ENCODE measurements at places on chromosomes 11 and 22. TPM values are rescaled to one million over a fixed set of nuclear protein-coding genes. Genes with fewer than 3 reads are reported as not detected.

ZDHHC13 gene
- 1.5 TPM for total RNA-seq

- no peaks in the 10 kb centered on the region for H3K27me3 ChIP-seq
- no peak overlapping the region for H3K4me3 ChIP-seq
- no peaks in the 10 kb centered on the region for H3K36me3 ChIP-seq
- no peaks in the 10 kb centered on the region for H3K4me1 ChIP-seq
- no peak for DNase-seq
Observed at GRCh38 chr11:76193219-76193618, 13.1 kb downstream of the WNT11 start.

DNA sequence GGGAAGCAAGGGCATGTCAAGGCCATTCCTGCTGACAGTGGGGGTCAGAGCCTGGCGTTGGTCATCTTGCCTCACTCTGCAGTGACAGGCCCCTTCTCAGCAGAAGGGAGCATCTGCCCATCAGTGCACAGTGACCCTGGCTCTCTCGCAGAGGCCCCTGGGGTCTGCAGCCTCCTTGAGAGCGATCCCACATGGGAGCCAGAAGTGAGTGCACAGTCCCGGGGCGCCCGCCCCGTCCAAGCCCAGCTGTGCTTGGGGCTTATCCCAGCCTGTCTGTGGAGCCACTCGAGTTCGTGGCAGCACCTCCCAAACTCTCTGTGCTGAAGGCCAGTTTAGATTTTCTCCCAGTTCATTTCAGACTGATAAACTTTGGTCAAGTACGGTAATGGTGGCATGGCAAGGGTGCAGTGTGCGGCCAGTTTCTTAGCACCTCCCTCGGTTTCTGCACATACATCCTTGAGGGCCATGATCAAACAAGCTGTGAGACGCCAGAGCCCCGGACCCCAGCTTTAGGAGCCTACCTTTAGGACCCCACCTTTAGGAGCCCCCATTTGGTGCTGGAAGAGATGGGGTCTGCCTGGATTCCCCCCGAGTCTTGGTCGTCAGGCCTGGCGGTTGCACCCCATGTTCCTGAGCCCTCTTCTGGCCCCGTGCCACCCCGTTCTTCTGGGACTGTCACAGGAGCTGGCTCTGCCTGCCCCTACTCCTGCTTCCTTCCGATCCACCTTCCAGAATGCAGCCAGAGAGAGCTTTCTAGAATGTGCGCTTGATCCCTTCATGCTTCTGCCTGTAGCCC lies 369.4 kb downstream of the TBC1D22A start:
- no peaks in the 10 kb centered on the region for H3K27me3 ChIP-seq
- H3K27ac ChIP-seq = no peak overlapping the region
- H3K36me3 ChIP-seq = no peaks in the 10 kb centered on the region
- no peak overlapping the region for H3K4me3 ChIP-seq
- DNase-seq = no peak
- no peaks in the 10 kb centered on the region for H3K4me1 ChIP-seq

GRCh38 chr11:125401746-125402145 lies 94.3 kb downstream of the FEZ1 start:
- peak; percentile 92 for DNase-seq
- peak overlapping the region; percentile 80 for H3K27ac ChIP-seq
- H3K4me1 ChIP-seq = peaks cover 44% of the 10 kb centered on the region

DNA sequence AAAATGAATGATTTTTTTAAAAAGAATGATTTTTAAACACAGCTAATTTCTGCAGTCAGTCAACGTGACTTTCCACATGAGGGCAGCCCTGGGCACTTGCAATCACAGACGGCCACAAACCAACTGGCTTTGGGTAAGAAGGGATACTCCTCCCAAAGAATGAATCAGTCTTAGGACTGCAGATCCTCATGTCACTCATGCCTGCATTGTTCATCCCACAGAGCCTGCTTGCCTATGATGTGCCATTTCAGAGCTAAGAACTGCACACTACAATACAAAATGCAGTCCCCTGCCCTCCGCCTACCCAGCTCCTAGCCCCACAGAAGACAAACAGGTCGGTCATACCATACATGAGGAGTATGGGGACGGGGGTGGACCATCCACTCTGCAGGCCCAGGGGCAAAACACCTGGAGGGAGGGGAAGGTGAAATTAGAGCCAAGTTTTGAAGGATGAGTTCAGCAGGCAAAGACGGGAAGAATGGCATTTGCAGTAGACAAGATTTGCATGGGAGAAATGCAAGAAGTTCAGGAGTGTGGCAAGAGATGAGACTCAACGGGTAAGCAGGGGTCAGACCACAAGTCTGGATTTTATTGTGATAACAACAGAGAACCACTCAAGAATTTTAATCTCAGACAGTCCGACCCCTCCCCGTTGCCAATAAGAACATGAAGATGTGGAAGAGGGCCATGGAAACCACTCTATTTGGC lies 24.7 kb downstream of the PACSIN2 start:
- peaks cover 27% of the 10 kb centered on the region for H3K4me1 ChIP-seq
- no peak overlapping the region for H3K27ac ChIP-seq
- peak; percentile 52 for DNase-seq
